ENCODE measurements at places on chromosomes 2 and 18. TPM values are rescaled to one million over a fixed set of nuclear protein-coding genes. Genes with fewer than 3 reads are reported as not detected.

The SNORC gene
- 3.6 TPM for total RNA-seq

The SKOR2 gene
- not detected for total RNA-seq

The CELF4 gene
- total RNA-seq = not detected

The HNMT gene
- total RNA-seq = not detected

The PAX3 gene
- total RNA-seq = not detected

The GCKR gene
- not detected for total RNA-seq

The HK2 gene
- total RNA-seq = 18.5 TPM

The SERPINB12 gene
- not detected for total RNA-seq

The ZNF396 gene
- total RNA-seq = 0.18 TPM

The EIPR1 gene
- 28.0 TPM for total RNA-seq

The OSR1 gene
- not detected for total RNA-seq

The HOXD8 gene
- total RNA-seq = not detected

The MC4R gene
- total RNA-seq = not detected

- DNase-seq = no peak
Measured at GRCh38 chr2:186256540-186256939, 229.5 kb upstream of the ZC3H15 start.

DNA sequence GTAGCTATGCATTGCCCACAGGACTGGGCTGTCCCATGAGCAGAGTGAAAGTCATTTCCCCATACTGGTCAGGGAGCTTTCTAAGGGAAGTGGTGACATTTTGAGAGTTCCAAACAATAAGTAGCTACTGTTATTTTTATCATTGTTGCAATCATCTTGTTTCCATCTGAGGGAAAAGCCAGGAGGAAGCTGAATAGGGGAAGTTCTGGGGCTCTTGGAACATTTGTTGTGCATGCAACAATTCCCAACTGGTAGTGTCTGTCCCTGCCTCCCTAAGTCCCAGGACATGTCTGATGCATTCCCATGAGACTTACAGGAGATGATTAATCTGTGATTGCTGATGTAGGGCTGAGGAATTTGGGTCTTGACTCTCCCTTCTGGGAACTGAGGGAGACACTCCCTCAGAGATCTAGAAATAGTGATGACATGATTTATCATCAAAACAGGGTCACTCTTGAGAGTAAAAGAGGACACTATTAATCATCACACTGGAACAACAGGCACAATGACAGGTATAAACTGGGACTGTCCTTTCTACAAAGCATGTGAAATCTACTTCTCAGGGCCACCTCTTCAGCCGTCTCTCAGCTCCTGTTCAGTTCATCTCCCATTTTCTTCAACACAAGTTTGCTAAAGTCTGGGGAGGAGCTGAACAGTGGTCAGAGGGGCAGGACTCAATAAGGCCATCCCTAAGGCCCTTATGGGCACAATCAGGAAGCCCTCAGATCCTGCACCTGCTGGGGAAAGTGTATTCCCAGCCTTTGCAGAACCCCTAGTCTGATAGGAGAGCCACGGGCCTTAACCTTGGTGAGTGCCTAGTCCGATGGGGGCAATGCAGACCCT, 28.0 kb upstream of the MARCO start:
- DNase-seq = no peak

GRCh38 chr2:105179469-105180372, 61.8 kb upstream of the GPR45 start:
- no peak for DNase-seq

GRCh38 chr2:64376926-64377325, 77.0 kb upstream of the LGALSL start:
- no peak for DNase-seq

DNA sequence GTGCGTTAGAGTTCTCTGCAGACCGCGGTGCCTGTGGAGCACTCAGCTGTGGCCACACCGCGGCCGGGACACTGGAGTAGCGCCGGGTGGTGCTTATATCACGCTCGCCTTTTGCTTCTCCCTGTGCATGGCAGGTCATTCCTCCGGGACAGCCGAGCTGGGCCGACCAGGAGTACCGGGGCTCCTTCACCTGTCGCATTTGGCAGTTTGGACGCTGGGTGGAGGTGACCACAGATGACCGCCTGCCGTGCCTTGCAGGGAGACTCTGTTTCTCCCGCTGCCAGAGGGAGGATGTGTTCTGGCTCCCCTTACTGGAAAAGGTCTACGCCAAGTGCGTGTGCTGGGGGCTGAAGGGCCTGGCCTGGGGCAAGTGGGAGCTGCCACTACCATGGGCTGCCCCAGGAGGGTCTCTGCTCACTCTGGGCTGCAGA, 4.2 kb downstream of the CAPN10 start:
- no peak for DNase-seq

DNA sequence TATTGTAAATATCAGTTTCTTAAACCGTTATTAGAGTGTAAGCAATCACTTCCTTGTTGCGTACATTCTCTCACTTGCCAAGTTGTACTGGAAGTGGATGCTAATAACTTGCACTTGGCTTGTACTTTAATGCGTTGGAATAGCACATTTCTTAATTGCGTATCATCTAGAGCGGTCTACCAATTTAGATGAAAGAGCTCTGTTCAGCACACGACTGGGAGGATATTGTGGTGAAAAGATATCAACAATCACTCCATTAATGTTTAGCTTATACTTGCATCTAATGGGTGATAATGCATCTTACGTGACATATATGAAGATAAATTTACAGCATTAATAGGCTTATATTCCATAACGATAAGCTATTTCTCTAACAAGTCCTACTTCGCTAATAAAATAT, 11.7 kb upstream of the TMEFF2 start:
- DNase-seq = no peak

DNA sequence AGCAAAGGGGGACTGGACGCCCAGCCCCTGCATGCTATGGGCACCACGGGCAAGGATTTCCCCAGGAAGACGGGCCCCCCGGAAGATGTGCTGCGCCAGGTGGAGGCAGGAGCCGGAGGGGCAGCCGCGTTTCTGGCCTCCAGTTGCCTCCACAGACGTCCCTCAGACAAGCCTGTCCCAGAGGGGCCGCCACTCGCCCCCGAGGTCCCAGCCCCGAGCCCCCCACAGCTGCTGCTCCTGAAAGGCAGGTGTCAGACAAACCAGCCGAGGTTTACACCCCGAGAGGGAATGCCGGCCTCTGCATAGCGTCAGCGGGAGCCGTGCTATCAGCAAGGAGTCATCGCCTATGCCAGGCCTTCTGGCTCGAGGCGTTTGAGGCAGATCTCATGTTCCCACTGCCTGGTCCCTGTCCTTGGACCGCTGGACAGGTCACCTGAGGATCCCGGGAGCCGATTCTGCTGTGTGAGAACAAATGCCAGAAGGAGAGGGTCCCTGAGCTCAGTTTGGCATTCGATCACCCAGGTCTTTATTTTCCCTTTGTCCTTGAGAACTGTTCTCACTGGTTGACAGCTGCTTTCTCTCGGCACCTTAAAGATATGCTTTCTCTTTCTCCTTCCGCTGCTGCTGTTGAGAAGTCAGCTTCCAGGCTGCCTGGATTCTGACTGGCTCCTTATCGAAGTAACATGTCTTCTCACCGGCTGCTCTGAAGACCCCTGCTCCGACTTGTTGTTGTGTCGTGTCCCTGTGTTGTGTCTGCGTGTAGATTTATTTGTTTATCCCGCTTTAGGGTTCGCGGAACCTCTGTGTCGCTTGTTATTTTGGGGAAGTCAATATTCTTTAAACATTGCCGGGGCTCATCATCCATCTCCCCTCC, 20.6 kb downstream of the CROCC2 start:
- no peak for DNase-seq

- no peak for DNase-seq
Measured at GRCh38 chr2:186868344-186868743, 19.4 kb upstream of the ZSWIM2 start.

DNA sequence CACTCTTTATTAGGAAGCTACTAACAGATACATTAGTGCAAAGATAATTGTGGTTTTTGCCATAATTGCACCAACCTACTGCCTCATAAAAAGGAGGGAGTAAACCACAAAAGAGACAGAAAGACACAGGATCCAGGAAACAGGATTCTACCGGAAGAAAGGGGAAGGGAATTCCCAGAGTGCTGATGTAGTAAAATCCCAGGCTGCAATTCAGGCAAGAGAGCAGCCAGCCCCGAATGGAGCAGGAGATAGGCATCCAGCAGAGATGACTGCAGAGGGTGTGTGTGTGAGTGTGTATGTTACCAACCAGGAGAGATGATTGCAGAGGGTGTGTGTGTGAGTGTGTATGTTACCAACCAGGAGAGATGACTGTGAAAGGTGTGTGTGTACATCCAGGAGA, 84.4 kb downstream of the KCNS3 start:
- no peak for DNase-seq

GRCh38 chr2:48442610-48443360, 87.2 kb upstream of the STON1 start:
- no peak for DNase-seq

GRCh38 chr18:48475635-48476549, 62.9 kb upstream of the CTIF start:
- no peak for DNase-seq

- DNase-seq = no peak
Measured at GRCh38 chr18:24212939-24213338, 74.1 kb downstream of the CABYR start.

- no peak for DNase-seq
Measured at GRCh38 chr2:201600906-201601305, 42.4 kb downstream of the TMEM237 start.

- no peak for DNase-seq
Measured at GRCh38 chr2:154306266-154306970, 392.1 kb upstream of the KCNJ3 start.

- DNase-seq = no peak
Measured at GRCh38 chr2:207227062-207227748, 61.5 kb upstream of the KLF7 start.

GRCh38 chr18:12012697-12013096, 31.4 kb downstream of the IMPA2 start:
- DNase-seq = no peak

- DNase-seq = no peak
Measured at GRCh38 chr2:145598434-145598833, 1078.5 kb upstream of the ZEB2 start.

DNA sequence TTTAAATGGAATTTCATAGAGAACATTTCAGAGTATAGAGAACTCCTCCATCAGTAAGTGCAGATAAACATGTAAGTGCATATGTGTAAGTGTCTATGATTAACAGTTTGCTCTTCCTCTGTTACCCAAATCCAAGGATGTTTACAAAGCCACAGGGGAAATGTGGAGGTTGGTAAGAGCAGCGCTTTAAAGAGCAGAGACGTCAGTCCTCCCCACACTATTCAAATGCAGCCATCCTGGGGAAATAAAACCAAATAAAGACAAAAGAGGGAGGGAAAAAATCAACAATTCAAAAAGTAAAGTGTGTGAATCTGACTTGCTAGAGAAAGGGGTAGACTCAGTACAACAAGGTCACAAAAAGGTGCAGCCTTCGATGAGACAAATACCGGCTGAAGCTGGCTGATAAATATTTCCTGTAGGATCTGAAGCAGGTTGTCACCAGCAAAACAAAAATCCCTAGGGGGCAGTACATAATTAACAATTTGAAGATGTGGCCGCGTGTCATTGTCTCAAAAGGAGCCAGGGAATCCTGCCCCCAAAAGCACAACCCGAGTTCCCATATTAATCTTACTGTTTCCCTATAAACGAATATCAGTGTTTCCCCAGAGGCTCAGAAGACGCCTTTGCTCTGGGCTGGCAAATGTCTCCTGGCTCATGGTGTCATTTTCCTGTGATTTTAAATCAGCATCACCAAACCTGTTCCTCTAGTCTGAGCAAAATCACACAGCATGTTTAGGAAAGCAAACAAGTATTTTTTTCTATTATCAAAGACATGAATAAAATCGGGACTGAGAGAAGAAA, 216.5 kb downstream of the CDCA7 start:
- no peak for DNase-seq

GRCh38 chr2:225725726-225726125, 326.2 kb downstream of the NYAP2 start:
- DNase-seq = no peak

DNA sequence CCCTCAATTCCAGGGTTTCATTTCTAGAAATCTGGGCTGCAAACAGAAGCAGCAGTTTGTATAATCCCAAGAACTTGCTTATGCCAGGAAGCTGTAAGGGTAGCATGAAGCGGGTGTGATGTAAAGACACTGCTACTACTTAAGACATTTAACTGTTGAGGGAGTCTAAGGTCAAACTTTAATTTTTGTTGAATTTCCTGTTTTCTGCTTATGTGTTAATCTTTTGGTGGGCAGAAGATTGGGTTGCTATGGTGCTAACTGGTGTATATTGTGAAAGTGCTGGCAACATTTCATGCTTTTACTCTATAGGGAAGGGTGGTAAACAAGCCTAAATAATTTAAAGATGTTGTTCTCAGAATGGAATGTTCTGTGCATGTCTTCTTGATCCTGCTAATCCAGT, 2.7 kb downstream of the NCOA1 start:
- no peak for DNase-seq

Measured in activated naive CD4-positive, alpha-beta T cell treated with anti-CD3 and anti-CD28 coated beads, Interleukin-2, amount 50 U/mL, for 72 hours (primary cell).